ENCODE measurements at places on chromosomes 3 and 15.
A peak's percentile ranks its signal among the peaks of the same experiment; 100 is the strongest.

GRCh38 chr15:53758412-53758811 lies 1.1 kb downstream of the WDR72 start:
- DNase-seq: no peak

DNA sequence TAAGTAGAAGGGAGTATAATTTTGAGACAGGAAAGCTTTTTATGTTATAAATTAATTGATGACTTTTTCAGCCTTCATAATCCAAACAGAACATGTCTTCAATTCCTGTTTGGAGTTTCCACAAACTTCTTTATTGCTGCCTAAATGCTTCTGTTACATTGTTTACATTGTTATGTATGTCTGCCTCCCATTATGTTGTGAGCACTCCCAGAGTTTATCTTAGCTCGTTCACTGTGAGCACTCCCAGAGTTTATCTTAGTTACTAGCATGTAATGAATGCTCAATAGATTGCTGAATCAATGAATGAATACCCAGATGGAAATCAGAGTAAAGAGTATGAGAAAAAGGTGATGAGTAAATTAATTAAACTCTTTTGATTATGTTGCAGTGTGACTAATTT lies 1178.0 kb downstream of the ROBO1 start:
- DNase-seq: no peak

DNA sequence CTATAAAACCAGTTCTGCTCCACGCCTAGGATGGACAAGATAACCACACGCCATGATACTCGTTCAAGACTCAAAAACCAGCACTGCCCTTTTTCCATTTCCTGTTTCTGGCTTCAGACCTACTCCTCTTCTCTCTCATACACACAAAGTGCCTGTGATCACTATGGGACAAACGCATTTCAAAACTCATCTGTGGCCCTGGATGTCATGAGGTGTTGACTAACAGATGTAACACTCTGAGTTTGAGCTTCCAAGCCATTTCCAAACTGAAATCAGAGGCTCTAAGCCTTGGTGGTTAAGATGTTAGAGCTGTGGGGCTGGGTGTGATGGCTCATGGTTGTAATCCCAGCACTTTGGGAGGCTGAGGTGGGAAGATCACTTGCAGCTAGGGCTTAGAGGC lies 55.7 kb upstream of the LMOD3 start:
- no peak for DNase-seq

DNA sequence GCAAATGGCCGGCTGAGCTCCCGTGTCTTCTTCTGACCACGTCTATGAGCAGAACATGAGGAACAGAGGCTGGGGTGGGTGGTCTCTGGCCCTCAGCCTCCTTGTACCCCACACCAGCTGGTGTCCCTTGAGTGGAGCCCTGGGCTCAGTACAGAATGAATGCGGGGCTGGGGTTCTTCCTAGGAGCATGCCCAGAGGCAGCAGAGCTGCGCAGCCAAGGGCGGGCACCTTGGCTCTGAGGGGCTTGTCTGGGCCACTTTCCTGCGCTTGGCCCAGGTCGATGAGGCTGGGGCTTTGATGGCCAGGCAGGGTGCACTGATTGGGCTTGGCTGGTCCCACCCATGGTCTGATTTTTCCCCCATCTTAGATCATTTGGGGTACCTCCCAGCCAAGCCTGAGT lies 6.4 kb downstream of the SCN5A start:
- no peak for DNase-seq

GRCh38 chr15:75195122-75195765 lies 6.4 kb upstream of the C15orf39 start:
- peak; percentile 60 for DNase-seq

- DNase-seq: no peak
These were observed 61.6 kb downstream of the IGSF11 start for GRCh38 chr3:118973050-118973449.

- DNase-seq: no peak
These were observed 9.5 kb downstream of the MYEF2 start for GRCh38 chr15:48168616-48169015.

DNA sequence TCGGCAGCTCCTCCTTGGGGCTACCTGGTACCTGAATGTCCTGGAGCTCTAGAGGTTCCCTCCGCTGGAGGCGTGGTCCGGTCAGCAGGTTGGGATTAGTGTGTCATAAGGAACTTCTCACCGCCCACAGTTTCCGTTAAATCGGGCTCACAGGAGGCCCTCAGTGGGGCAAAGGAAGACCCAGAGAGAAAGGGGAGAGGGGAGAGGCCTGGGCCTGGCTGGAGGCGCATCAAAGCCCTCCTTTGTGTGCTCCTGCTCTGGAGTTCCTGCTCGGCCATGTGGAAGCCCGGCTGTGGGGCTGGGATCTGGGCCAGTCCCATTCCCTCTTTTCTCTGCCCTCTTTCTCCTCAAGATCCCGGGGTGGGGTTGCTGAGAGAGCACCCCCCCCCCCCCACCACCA lies at the start of gene RLBP1:
Gene RLBP1 (minus strand): TSS at position 37 of the 400 bp plus-strand sequence. CDS start 2,604 bp downstream, outside the sequence.
- no peak for DNase-seq

GRCh38 chr3:4138786-4139431 lies 164.3 kb upstream of the SETMAR start:
- DNase-seq: no peak

- no peak for DNase-seq
These were observed 674.3 kb downstream of the NSUN3 start for GRCh38 chr3:94737116-94737515.

- DNase-seq: no peak
These were observed 23.7 kb downstream of the FILIP1L start for GRCh38 chr3:100090669-100091005.

DNA sequence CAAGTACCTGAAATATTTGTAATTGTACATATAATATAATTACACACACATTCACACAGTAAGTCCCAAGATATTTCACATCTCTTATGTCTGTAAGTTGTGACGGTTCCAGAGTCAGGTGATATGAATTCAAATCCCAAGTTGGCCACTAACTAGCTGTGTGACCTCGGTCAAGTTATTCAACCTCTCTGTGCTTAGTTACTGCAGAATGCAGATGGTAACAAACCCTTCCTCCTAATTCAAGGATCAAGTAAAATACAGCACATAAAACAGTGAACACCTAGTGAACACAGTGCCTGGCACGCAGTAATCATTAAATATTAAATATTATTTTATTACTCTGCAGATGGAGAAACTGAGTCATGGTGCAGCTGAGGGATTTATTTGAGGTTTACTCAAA lies 6.9 kb downstream of the PRICKLE2 start:
- no peak for DNase-seq

DNA sequence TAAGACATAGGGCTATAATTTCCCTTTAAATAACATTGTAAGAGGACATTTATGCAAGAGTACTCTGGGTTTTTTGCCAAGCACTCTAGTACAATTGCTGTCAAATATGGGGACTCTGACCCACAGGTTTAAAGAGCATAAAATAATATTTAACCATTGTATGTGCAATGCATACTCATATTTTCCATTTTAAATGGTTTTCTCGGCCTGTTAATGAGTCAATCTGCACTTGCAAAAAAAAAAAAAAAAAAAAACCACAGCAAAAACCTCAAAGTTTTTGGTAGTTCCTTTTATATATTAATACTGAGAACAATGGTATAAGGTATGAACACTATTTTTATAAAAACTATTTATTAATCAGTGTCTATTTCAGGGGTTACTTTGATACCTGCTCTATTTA lies 304.0 kb upstream of the CBLB start:
- DNase-seq: no peak

DNA sequence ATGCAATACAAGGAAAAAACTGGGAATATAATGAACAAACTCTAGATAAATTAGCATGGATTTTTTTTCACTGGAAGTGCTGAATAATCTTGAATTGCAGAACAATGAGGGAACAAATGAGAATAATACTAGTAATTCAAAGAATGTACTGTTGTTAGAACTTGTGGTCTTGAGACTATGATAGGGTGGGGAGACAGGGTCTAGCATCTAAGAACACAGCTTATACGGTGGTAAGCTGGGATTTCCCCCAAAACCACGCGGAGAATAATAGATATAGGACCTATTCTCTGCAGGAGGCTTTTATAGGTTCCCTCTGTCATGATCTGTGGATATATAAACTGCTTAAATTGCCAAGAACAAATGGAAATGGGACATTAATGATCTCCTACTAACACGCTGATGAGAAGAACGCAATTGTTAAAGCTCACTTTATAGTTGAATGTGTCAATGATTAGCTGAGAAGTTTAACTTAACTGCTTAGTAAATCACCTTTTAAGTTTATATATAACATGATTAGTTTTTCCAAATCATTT lies 692.3 kb downstream of the ZPLD1 start:
- no peak for DNase-seq

DNA sequence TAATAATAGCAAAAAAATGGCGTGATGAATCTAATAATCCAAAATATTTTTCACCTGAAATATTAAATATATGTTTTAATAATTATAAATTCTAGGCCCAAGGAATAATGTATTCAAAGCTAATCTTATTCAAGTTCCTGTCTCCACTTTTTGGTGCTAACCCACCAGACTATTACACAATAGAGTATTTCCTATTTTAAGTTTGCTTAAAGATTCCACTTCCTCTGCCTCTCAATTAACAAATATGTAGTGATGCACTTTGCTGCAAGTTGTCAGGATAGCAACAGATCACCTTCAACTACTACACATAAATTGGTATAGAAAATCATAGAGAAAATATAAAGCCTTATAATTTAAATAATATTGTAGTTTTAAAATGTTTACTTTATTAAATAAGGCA lies 467.5 kb downstream of the C3orf38 start:
- no peak for DNase-seq

- no peak for DNase-seq
These were observed 27.9 kb upstream of the TGFBR2 start for GRCh38 chr3:30578479-30578878.

- DNase-seq: no peak
These were observed 124.3 kb upstream of the EIF1B start for GRCh38 chr3:40185029-40185695.

- no peak for DNase-seq
These were observed 26.9 kb downstream of the ZNF589 start for GRCh38 chr3:48267782-48268181.

DNA sequence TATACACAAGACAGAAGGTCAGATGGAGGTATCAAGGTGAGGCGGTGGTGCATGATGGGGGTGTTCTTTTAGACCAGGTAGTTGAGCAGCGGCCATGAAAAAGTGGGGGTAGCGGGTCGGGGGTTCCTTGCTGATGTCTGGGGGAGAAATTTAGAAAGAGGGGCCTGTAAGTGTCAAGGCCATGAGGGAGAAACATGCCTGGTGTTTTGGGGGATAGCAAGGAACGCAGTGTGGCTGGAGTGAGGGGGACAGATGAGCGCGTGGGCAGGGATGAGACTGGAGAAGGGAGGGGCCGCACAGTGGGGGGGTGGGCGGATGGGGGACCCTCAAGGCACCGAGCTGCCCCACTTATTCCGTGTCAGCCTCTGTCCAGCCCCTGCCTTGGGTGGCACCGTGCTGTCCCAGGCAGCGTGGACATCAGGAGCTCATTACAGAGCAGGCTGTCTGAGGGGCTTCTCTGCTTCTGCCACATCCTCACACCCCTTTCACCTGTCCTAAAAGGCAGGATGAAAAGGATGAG lies 143.3 kb downstream of the SMAD6 start:
- no peak for DNase-seq

- DNase-seq: no peak
These were observed 15.8 kb downstream of the ARIH2 start for GRCh38 chr3:48934333-48934991.

- no peak for DNase-seq
These were observed 1.4 kb downstream of the MFGE8 start for GRCh38 chr15:88911766-88912118.

DNA sequence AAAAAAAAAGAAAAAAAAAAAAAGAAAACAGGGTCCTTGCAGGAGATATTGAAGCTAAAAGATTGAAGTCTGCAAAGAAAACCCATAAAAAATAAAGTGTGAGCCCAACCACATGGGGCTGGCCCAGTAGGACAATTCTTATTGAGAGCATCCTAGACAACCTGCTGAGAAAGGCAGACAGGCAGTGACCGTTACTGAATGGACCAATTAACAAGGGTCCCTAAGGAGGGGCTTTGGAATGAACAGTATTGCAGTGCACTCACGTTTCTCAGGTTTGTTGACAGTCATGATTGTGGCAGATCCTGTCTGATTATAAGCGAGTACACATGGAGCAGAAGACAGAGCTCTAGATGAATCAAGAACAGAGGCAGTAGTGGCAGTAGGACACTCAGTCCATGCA lies 168.6 kb downstream of the LSAMP start:
- no peak for DNase-seq

- no peak for DNase-seq
These were observed 1.1 kb downstream of the CNBP start for GRCh38 chr3:129182390-129183185.

GRCh38 chr3:4398941-4399245 lies 68.2 kb downstream of the SUMF1 start:
- no peak for DNase-seq

- DNase-seq: no peak
These were observed 16.3 kb downstream of the CACNA2D2 start for GRCh38 chr3:50487181-50487580.

DNA sequence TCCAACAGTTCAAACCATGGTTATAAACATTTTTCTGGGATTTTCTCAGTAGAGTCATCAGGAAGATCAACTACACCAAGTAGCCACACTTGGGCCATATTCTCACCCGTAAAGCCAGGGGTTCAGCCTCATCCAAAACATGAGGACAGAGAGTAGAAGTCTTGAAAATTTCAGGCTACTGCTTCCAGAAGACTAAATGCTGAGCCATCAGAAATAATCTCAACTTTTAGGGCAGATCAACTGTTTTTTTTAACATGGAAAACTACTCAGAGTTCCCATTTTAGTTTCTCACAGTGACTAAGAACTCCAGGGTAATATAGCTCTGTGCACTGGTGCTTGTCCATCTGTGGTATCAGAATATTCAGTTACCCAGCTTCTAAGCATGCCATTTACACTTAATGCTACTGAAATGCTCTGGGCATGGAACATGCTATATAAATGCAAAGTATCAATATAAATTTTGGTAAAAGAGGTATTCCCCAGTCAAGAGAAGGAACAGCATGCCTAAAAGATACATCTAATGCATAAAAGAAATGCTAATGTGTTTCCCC lies 300.1 kb upstream of the LRRN1 start:
- DNase-seq: no peak

GRCh38 chr15:80105595-80105994 lies 46.1 kb downstream of the ZFAND6 start:
- DNase-seq: no peak

DNA sequence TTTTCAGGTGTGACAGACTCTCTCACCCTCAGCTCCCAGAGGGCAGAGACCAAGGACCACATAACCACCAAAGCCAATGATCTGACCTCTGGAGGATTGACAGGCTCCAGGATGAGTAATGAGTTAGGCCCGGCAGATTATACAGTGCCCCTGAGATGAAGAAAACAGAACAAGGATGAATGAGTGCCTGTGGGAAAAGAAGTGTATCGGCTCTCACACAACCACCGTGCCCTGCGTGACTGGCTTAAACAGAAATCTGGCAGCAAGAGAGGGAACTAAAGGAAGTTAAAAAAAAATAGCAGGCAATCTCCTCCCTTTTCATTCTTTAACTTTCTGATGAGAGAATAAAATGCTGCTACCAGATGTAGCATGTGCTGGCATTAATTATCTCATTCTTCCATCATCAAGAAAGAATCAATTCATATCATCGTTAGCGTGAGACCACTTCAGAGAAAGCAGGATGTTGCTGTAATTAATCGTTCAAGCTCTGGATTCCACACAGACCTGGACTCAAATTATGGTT lies 227.5 kb upstream of the COL8A1 start:
- no peak for DNase-seq

All from pancreas (tissue), 10 donors.